Umbilical cord (tissue), 2 donors: ENCODE measurements at places on chromosomes 5 and 9. TPM values are rescaled to one million over a fixed set of nuclear protein-coding genes. Genes with fewer than 3 reads are reported as not detected.
A peak's percentile ranks its signal among the peaks of the same experiment; 100 is the strongest.

DNA sequence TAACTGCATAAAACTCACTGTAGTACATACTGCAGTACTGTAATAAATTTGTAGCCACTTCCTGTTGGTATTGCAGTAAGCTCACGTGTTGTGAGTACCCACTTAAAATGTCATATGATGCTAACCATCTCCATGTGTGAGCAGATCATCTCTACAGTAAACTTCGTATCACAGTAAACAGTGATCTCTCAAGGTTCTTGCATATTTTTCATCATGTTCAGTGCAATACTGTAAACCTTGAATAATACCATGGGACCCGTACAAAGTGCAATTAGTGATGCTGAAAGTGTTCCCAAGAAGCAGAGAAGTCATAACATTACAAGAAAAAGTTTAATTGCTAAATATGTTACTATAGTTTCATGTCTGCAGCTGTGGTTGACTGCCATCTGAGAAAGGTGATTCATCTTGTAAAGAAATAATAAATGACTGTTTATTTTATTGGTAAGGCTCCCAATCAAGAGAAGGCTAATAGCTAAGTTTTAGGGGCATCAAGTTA is 253.8 kb upstream of the POU5F2 start:
- DNase-seq, result no peak

- no peak for DNase-seq
These were observed 59.0 kb downstream of the LMX1B start for GRCh38 chr9:126672634-126673284.

GRCh38 chr9:126505697-126506346 is 107.9 kb upstream of the LMX1B start:
- no peak for DNase-seq

GRCh38 chr5:143229896-143230675 is 173.4 kb downstream of the NR3C1 start:
- DNase-seq, result no peak

DNA sequence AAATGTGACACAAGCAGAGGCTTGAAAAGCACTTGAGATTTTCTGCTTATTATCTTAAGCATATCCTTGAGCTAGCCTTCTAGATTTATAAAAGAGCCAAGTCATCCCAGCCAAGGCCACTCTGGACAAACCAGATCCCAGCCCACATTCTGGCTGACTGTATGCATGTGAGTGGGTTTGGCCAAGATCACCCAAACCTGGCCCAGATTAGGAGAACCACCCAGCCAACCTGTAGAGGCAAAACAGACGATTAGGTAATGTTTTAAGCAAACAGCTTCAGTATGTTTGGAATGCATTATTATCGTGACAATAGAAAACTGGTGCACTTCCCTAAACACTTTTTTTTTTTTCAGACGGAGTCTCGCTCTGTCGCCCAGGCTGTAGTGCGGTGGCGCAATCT is 151.9 kb downstream of the SPATA31D1 start:
- DNase-seq, result no peak

DNA sequence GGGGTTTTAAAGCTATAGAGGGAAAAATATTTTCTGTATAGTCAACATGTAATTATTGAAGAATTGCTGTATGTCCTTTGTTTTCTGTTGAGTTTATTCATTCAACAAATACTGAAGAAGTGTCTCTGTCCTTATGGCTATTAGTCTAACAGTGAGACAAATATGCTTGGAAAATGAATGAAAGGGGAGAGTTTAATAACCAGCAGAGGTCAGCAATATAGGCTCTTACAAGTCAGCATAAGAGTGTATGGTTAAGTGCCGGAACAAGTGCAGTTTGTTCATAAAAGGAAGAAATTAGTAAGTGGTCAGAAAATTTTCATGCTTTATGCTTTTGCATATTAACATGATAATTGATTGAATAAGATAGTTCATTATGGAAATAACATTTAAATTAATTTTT is 3.6 kb downstream of the SCAMP1 start:
- DNase-seq, result no peak

PCDHA8 gene
- 6.0 TPM for total RNA-seq

DNA sequence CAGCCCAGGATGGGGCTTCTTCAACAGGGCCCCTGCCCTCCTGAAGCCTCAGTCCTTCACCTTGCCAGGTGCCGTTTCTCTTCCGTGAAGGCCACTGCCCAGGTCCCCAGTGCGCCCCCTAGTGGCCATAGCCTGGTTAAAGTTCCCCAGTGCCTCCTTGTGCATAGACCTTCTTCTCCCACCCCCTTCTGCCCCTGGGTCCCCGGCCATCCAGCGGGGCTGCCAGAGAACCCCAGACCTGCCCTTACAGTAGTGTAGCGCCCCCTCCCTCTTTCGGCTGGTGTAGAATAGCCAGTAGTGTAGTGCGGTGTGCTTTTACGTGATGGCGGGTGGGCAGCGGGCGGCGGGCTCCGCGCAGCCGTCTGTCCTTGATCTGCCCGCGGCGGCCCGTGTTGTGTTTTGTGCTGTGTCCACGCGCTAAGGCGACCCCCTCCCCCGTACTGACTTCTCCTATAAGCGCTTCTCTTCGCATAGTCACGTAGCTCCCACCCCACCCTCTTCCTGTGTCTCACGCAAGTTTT is 23.6 kb downstream of the PCDHGC5 start:
- peak; percentile 79 for DNase-seq

DNA sequence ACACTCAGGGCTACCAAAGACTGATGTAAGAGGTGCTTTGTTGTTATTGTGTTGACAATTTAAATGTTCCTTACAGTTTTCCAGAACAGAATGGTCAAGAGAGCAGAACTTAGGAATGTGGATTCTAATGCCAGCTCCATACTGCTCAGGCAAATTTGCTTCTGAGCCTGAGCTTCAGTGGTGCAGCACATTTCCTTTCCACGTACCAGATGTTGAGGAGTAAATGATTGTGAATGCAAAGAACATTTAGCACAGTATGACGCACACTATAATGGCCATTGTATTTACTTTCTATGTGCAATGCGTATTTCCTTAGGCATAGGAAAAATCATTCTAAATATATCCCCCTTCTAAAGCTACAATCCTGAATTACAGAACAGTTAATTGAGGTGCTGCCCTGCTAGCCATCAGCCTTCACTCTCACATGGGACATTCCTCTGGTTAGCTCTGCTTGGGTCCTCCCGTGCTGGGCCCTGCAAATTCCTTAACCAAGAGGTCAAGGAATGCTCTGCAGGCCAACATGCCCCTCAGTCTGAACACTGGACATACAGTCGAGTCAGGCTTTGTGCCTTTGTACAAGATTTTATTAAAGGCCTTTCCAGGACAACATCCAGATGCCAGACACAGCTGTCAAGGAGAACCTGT is 21.1 kb upstream of the TMEM174 start:
- peak; percentile 9 for DNase-seq

- DNase-seq, result peak; percentile 90
These were observed 409.8 kb downstream of the MAN2A1 start for GRCh38 chr5:110099572-110099971.

DNA sequence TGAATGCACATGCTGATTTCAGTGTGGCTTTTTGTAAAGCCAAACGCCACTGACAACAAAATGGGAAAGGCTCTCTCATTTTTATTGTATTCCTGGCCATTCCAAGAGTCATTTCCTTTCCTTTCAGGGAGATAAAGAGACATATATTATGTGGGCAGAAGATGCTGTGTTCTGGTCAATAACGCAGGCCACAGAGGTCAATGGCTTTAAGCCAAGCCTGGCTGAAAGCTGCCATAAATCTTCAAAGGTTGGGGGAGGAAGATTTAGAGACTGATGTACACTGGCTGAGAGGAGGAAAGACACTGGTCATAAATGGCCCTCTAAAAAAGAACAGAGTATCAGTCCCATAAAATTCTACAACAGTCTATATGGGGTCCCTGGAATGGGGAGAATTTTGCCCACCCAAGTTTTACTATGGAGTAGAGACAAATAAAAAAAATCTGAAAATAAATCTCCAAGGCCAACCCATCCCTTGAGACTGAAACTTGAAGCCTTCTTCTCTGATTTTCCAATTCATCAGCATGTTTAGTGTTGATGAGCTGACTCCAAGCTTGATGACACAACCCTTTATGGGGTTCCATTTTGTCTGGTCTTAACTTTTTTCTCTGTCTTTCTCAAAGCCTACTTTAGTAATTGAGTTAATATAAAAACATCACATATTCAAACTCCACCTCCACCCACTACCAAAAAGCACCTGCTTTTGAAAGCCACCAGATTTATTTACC is 152.1 kb upstream of the SLC24A2 start:
- DNase-seq, result no peak

TUSC1 gene
- 20.7 TPM for total RNA-seq

ADGRD2 gene
- not detected for total RNA-seq
